ENCODE measurements at places on chromosomes 5 and 9.

DNA sequence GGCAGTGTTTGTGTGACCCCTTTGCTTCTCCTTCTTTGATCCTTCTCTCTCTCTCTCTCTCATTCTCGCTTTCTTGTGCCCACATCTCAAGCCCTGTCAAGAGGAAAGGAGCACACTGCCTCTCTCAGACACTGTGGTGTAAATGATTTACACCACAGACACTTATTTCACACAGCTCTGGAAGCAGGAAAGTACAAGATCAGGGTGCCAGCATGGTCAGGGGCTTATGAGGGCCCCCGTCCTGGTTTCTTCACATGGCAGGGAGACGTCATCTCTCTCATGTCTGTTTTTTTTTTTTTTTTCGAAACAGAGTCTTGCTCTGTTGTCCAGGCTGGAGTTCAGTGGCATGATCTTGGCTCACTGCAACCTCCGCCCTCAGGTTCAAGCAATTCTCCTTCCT, 6.4 kb downstream of the FABP6 start:
- DNase-seq, result no peak

GRCh38 chr5:9707732-9708462, 77.7 kb upstream of the TAS2R1 start:
- DNase-seq, result no peak

- DNase-seq, result no peak
Observed at GRCh38 chr9:91903126-91903911, 46.7 kb downstream of the ROR2 start.

DNA sequence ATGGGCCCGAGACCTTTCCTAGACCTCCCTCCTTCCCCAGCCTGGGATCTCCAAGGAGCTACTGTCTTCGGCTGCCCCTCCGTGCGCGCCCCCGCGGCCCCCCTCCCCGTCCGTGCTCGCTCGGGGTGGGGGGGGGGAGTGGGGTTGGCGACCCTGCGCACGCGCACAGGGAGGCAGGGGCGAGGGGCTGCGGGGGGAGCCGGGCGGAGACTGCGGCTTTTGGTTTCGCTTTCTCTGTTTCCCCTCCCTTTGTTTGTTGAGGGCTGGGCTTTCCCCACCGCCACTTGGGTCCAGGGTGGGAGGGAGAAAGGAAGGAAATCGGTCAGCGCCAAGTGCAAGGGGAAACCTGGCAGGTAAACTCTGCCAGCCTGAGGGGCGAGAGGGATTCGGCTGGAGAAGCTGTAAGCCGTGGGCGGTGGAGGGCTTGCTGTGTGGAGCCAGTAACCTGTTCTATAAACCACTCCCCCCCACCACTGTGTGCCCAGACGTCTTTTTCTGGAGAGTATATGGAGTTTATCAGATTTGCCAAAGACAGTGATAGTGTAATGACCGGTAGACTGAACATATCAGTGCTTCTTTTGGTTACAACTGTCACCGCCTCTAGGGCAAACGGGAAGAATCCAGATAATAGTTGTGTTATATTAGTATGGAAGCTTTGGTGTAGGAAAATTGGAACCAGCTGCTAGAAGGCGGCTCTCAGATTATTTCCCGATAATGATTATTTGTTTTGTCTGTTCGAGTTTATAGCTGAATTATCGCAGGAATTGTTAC, 684 bp downstream of the DNAJA1 start:
- peak; percentile 61 for DNase-seq

- no peak for DNase-seq
Observed at GRCh38 chr5:168796593-168797580, 217.7 kb upstream of the PANK3 start.

- no peak for DNase-seq
Observed at GRCh38 chr5:60209146-60209840, 315.8 kb upstream of the PDE4D start.

GRCh38 chr9:33220681-33221567, 19.0 kb upstream of the SPINK4 start:
- no peak for DNase-seq

- no peak for DNase-seq
Observed at GRCh38 chr5:21221616-21222015, 1233.6 kb upstream of the CDH18 start.

DNA sequence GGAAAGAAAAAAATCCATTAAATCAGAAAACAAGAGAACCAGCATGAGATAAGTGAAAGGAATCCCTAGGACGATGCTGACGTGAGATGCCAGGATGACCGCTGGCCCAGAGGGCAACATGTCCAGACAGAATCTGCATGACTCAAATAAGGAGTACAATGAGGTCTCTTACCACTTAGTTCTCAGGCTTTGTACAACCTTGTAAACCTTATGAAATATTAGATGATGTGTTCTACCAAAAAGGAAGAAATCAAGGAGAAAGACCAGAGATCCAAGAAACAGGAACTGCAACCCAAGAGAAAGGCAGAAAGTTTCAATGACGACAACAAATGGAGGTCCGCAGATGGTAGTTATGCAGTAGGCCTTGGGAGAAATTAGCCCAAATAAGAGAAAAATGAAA, 2.8 kb upstream of the GPR150 start:
- DNase-seq, result no peak
